ENCODE measurements at places on chromosomes 4 and X. TPM values are rescaled to one million over a fixed set of nuclear protein-coding genes. Genes with fewer than 3 reads are reported as not detected.

Gene SLC4A4
- 20.3 TPM for total RNA-seq

Gene FGFR3
- total RNA-seq: 1.8 TPM

Gene PAGE2
- total RNA-seq: not detected

Gene NLRP2B
- not detected for total RNA-seq

Gene TAF7L
- not detected for total RNA-seq

Gene SPARCL1
- 500 TPM for total RNA-seq

Gene HHIP
- not detected for total RNA-seq

Gene TLR8
- 1.5 TPM for total RNA-seq

Gene SMARCAD1
- 9.2 TPM for total RNA-seq

Gene DMRTC1B
- not detected for total RNA-seq

Gene FUNDC2
- 403 TPM for total RNA-seq

Gene PRDM8
- total RNA-seq: 1.2 TPM

Gene PNMA6A
- 2.2 TPM for total RNA-seq

Gene MAGEB6B
- total RNA-seq: not detected

- DNase-seq: no peak
Measured at GRCh38 chrX:11836284-11836683, 78.2 kb downstream of the MSL3 start.

- DNase-seq: no peak
Measured at GRCh38 chr4:79209081-79209480, 116.8 kb downstream of the NAA11 start.

DNA sequence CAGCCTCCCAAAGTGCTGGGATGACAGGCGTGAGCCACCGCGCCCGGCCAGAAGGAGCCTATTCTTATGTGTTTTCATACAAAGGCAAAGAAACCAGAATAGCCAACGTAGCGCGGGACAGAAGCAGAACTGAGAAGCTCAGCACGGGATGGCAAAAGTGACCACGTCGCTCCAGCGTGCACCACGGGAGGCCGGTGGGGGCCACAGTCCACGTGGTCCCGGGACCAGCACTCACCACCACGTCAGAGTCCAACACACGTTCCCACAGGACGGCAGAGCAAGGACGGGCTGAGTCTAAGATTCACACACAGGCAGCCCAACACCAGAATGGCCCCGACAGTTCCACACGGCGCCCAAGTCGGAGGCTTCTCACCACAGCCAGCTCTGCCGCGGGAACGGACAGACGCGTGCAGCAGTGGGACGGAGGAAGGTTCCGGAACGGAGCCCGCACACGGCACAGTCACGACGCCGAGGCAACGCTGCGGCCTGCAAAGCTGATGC, 18.8 kb upstream of the GTPBP6 start:
- peak; percentile 57 for DNase-seq

DNA sequence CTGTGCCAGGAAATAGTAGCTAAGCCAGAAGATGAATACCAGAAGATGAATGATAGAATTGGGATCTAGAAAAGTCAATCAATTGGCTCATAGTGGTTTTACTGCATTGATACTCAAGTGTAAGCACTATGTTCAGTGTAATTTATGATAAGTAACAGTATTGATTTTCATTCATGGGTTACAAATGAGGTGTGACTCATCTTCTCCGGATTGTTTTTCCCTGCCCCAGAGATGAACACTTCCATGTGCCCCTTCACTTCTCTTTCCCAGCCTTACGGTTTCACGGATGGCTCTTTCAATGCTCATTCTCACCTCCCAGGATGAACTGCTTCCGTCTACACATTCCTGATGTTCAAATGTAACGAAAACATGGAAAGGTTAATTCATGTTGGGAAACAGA, 9.8 kb upstream of the GUCY1B1 start:
- no peak for DNase-seq

DNA sequence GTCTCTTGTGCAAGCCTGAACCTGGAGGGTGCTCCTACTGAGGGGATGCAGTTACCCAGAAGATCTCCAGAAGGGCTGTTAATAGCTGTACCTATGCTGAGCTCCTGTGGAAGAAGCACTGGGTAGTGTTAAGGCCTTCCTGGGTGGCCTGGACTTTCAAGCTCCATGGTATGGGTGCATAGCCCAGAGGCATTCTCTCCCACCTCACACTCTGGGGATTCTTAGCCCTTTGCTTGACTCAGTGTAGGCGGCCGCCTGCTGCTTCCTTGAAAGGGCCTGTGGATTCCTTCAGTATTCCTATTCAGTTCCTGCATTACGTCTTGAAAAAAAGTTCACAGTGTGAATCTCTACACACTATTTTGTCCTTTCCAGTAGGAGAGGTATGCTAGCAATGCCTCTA, 235.7 kb upstream of the MAGEB16 start:
- DNase-seq: peak; percentile 41

GRCh38 chr4:128454881-128455280, 167.3 kb upstream of the PGRMC2 start:
- no peak for DNase-seq

GRCh38 chr4:154562697-154563254, at the start of gene FGB:
TSS of gene FGB (plus strand) at chr4:154563011. CDS start at chr4:154563019, 8 bp downstream.
- no peak for DNase-seq

DNA sequence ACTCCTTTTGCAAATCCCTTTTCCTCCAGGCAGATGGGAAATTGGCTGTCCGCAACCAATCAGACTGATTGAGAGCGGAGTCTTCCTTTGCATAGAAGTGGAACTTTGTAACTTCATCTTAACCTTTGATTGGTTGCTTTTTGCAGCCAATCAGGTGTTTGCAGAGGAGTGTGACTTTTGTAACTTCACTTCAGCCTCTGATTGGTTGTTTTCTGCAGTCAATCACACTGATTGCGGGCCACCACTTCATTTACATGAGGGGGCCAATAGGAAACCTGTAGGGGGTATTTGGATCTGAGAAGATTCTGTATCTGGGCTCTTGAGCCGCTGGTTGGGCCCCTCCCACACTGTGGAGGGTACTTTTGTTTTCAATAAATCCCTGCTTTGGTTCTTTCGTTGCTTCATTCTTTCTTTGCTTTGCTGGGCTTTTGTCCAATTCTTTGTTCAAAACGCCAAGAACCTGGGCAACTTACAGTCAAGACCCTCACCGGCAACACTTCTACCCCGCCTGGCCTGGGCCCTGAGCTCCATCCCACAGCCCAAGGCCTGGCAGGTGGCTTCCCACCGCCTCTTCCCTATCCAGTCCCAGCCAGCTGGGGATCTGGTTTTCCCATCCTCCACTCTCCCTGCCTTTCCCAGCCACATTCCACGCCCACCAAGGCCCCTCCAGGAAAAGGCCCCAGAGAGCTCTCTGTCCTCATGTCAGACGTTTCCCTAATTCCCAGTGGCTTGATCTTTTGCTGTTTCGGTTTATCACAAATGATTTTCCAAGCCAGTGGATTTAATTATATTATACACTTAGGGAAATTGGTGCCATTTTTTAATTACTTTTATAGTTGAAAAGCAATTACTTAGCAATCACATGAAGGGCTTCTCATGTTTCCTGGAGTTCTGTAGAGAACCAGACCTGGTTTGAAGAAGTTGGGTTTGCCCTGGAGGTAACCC, 110.2 kb upstream of the STX18 start:
- no peak for DNase-seq

DNA sequence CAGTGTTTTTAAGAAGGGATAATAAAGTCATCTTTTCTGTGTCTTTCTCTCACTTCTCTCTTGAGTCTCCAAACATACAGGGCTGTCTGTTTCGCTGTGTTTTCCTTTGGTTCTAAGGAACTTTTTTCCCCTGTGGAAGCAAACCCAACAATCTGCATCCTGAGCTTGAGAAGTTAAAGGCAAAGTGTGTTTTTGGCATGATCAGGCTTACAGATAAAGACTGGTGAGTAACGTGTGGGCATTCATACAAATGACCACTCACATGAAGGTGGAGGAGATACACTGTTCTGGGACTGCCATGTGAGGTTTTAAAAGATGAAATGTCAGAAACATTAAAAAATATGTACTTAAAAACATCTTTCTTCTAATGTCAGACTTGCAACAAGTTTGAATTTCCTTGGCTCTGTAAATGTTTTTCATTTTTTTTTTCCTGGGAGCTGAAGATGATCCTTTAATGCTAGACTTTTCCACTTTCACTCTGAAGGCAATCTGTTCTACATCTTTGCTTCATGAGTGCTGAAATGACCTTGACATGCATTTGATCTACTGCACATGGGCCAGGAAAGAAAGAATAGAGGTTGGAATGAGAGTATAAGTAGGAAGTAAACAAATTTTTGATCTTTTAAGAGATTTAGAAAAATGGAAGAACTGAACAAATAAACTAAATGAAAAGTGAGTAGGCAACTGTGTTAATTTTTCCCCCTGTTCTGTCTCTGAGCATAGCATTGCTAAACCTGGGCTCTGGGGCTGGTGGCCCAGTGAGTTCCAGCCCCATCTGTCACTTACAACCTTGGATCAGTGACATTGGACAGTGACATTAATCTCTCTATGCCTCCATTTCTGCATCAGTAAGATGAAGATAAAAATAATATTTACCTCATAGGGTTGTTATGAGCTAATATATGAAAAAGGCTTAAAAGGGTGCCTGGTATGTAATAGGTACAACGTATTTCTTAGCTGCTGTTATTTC, 151.1 kb upstream of the TBC1D9 start:
- no peak for DNase-seq

GRCh38 chrX:75784680-75785491, at the start of gene MAGEE2:
TSS of gene MAGEE2 (minus strand) at chrX:75785254. CDS start at chrX:75785051, 203 bp downstream.
- DNase-seq: peak; percentile 53

DNA sequence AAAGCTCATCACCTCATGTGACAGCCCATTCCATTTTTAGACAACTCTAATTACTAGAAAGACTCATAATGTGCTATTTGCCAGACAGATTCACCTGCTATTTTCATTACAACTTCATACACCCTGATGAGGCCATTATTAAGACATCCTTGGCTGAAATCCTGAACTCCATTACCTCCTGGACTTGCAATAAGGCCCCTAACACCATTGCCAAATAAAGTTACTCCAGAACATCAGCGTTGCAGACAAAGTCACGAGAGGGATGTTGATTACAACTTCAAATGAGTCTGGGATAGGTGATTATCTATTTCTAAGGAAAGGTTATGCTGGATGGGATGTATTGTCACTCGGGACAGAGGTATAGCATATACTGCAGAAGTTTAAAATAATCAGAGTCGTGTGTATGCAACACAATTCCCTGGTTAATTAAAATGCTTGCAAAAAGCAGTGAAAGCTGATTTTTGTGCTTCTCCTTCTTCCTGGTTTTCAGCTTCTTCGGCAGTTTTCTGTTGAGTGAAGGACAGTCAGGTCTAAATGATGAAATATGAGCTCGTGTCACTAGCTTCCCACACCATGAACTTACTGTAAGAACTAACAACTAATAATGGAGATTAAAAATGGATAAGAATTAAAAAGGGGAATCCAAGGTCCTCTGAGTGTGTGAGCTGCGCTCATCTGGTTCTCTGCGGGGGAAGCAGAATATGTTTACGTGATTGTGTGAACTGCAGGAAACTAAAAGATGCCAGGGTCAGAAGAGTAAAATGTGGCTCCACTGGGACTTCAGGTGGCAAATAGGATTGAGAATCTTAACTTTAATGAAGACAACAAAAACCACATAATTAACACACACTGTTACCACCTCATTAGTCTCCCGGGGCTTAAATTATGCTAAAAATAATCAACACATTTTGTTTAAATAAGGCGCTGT, 17.6 kb upstream of the SOD3 start:
- no peak for DNase-seq

DNA sequence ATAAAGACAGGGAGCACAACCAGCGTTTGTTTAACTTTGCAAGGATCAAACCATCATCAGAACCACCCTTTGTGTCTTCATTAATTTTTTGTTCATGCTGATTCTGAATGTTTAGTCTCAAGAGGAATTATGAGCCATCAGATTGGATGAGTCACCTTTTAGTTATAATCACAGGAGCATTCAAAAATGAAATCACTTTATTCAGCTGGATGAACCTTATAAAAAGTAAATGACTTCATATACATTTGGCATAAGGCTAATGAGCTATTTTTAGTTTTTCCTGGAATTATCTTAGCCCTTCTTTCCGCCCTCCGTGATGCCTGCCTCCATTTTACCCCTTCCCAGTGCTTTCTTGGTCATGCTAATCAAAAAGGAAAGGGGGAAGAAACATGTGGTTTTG, 103.6 kb downstream of the SORBS2 start:
- no peak for DNase-seq

GRCh38 chr4:19575924-19576323, 675.8 kb upstream of the SLIT2 start:
- DNase-seq: no peak

- DNase-seq: no peak
Measured at GRCh38 chrX:55521687-55522086, 32.0 kb upstream of the USP51 start.

GRCh38 chr4:120718979-120719566, 203.5 kb downstream of the PRDM5 start:
- DNase-seq: peak; percentile 20

DNA sequence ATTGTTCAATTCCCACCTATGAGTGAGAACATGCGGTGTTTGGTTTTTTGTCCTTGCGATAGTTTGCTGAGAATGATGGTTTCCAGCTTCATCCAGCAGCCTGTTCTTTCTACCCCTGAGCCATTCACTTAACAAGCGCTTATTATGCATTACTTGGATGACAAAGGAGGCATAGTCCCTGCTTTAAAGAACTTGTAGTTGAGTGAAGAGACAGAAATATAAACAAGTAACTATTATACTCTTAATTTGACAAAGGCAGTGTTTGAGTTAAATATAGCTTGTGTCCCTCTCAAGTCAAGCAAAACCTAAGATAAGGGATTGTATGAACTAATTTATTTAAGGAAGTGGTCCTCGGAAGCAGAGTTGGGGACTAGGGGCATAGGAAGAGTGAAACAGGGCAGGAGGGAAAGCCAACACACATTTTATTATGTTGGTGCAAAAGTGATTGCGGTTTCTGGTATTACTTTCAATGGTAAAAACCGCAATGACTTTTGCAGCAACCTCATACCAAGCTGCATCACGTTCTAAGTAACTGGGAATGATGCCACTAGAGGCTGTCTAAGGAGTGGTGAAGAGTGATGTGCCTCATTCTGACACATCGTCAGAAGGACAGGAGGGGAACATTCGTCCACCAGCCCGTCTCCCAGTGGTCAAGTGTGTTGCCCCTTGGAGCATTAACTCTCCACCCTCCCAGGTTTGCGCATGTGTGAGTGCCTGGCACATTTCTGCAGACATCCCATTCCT, 41.8 kb downstream of the QDPR start:
- DNase-seq: no peak

DNA sequence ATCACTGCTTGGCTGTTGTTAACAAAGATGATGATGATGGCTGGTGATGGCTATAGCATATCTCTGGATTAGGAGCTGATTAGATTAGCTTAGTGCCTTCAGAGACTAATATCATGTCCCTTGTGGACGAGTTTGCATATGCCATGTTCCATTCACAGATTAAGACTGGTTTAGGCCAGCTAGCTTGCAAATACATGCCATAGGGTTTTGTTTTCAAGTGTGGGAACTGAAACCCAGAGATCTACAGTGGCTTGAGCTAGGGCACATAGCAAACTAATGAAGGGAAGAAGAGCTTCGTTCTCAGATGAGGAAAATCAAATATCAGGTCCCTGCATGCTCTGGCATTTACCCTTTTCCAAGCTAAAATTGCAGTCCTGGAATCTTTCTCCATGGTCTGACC, 492.3 kb downstream of the MAGEE1 start:
- DNase-seq: no peak

- no peak for DNase-seq
Measured at GRCh38 chr4:4969298-4969697, 50.0 kb downstream of the CYTL1 start.

GRCh38 chrX:120753413-120754251, 122.0 kb downstream of the CT47B1 start:
- DNase-seq: no peak

Measured in Right ventricle myocardium inferior (tissue), 1 donor.